Breast epithelium (tissue), 4 donors: ENCODE measurements at places on chromosomes 2 and 18.
A peak's percentile ranks its signal among the peaks of the same experiment; 100 is the strongest.

DNA sequence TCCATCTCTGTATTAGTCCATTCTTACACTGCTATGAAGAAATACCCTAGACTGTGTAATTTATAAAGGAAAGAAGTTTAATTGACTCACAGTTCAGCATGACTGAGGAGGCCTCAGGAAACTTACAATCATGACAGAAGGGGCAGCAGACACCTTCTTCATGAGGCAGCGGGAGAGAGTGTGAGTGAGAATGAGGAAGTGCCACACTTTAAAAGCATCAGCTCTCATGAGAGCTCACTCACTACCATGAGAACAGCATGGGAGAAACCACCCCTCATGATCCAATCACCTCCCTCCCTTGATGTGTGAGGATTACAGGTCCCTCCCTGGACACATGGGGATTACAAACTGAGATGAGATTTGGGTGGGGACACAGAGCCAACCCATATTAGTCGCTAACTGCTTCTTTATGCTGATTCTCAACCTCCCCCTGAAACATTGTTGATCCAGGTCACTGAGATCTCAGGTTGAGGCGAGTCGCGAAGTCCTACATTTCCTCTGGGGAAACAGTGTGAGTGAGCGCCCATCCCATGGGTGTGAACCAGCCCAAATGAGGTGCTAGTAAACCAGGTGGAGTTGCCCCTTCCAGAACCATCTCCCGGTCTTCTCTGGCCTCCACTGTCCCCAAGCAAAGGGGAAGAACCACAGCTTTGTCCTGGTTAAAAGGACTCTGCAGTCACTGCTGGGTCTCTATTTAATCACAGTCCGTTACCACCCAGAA is 123.8 kb downstream of the CAPN13 start:
- DNase-seq, result no peak

- DNase-seq, result no peak
Measured at GRCh38 chr2:48229063-48229462, 300.9 kb upstream of the STON1 start.

GRCh38 chr2:43576981-43577892 is 18.6 kb downstream of the THADA start:
- DNase-seq, result no peak

- DNase-seq, result no peak
Measured at GRCh38 chr18:62867534-62867933, 152.2 kb downstream of the PHLPP1 start.

GRCh38 chr2:82998781-82999180 is 1460.3 kb downstream of the SUCLG1 start:
- DNase-seq, result no peak

DNA sequence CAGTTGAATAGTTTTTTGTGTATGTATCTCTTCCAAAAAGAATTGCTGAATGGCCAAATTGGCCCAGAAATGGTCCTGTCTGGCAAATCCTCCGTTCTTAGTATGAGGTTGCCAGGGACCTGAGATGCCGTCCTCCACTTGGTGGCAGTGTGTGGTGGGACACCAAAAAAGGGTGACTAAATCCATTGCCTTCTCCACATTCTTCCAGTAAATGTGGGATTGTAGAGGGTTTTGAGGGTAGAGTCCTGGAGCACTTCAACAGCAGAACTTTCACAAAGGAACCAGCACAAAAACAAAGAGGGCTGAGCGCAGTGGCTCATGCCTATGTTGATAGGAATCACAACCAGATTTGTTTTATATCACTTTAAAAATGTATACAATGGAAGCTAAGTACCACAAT is 199.9 kb downstream of the BCL2 start:
- DNase-seq, result no peak

DNA sequence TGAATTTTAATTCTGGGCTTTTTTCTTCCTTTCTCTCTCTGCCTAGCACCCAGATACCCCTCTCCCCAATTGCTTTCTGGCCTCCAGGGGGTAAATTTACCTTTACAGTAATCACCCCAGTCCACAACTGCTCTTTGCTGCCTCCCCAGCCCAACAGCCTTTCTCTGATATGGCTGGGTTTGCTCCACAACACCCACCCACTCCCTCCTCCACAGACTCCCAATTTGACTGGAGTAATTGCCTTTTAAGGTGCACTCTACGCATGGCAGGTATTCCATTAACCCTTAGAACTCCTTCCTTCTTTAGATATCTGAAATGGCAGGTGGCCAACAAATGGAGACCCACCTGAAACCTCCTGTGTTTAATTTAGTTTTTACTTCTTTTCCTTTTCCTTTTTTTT is 3.6 kb downstream of the CELF4 start:
- no peak for DNase-seq

DNA sequence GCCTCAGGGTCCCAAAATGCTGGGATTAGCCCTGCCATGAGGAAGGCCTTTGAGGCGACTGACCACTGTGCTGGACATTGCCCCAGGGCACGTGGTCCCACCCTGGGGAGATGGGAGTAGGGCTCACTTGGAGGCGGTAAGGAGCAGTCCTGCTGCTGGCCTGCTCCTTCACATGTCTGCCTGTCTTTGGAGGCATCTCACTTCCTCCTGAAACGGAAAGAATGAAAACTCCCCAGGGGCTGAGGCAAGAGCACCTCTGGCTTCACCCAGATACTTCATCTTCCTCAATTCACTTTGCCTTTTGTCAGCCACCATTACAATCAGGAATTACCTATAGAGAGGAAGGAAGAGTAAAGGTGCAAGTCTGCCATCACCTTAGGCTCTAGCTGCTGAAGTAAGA is 59.9 kb upstream of the GATA6 start:
- DNase-seq, result no peak

DNA sequence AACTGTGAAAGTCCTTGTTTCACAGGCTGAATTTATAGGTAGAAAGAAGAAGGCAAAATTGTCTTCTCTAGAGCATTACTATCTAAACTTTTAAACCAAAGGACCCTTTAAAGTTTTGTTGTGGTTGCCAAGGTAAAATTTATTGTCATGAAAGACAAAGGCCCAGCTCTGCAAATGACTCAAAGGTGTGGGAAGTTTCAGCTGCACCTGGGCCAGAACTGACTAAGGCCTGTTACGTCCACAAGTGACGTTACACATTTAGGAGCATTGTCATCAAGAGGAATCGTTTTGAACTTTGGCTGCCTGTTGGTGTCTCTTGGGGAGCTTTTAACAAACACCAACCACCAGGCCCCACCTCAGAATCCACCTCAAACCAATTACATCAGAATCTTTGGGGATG is 8.1 kb upstream of the DSC3 start:
- no peak for DNase-seq

DNA sequence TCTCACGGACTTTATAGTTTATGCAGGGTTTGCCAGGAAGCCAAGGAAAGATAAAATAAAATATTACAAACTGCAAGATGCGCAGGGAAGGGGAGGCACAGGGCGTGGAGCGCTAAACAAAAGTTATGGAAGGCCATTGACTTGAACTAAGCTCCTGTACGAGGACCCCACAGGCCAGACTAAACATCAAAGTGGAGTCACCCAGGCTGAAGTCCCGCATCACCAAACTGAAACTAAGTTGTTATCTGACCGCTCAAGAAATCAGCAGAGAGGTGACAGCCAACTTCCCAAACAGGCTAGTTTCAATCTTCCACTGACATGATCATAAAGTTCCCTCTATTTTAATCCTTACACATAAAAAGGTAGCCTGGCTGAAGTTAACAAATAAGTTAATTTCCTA is 90.5 kb upstream of the YWHAQ start:
- no peak for DNase-seq

GRCh38 chr18:24014062-24014985 is at the start of gene TTC39C:
Gene TTC39C, plus strand, starts transcription at chr18:24014754. Its CDS starts 118 bp downstream, at chr18:24014872.
- peak; percentile 75 for DNase-seq

DNA sequence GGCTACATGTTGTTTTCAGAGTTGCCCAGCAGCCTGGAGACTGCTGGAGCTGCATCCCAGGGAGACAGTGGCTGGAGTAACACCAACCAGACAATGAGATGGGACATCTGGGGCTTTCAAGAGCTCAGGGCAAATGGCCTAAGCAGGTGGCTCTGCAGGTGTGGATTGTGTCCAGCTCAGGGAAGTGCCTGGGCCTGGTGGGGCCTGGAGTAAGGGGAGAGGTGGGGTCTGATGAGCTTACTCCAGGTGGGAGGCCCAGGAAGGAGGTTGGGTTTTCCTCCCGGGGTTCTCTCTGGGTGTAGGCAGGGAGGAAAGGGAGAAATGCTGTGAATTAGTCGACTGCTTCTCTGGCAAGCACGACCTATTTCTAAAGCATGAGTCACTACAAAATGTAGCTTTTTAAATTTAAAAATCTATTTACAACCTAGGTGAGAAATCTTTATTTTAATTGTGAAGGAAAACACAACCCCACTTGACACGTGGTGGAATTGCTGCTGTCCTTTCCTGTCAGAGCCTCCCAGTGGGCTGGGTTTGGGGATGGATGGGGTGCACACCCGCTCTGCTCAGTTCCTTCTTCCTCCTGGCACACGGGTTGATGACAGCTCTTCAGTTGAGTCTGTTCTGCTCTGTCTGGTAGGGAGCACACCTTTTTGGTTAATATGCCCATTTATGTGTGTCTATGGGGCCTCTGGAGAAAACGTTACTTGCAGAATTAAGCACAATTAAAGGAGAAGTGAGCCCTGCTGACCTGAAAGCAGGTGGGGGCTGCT is 81.6 kb downstream of the SH3RF3 start:
- DNase-seq, result no peak
